ENCODE measurements at places on chromosomes 3 and 15.

GRCh38 chr3:130644628-130645253, 101.9 kb downstream of the PIK3R4 start:
- DNase-seq, result no peak

GRCh38 chr15:76996076-76996525, 1.2 kb downstream of the PSTPIP1 start:
- DNase-seq, result no peak

DNA sequence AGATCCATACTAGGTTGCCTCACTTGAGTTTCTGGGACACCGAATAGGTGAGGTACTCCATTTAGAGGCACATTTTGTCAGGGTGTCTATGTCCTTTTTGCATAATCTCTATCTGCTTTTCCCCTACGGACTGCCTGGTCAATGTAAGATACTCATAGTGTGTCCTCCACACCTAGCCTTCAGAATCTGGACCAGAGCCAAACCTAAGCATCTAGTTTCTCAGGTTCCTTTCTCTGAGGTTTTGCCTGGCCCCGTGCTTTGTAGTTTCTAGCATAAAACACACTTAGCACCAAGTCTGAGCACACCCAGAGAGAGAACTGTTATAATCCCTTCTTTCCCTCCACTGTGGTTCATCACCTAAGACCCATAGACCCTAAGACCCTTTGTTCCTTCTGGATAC, 105.9 kb upstream of the MLF1 start:
- no peak for DNase-seq

GRCh38 chr3:46946856-46947545, 29.5 kb downstream of the CCDC12 start:
- no peak for DNase-seq

DNA sequence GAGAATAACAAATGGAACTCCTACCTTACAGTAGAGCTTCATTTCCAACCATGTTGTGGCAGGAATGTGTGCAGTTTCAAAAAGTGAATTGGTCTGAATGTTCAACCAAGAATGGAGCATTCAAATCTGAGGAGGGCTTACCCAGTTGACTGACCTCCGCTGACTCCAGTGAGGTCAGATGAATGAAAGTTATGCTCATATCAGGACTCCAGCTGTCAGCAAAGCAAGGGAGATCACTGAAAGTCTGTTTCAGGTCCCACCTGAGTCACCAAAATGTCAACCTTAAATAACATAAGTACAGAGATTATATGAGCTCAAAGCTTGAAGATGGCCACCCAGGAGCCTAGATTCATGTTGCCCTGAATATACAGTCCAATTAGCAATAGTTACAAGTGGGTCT, 473.5 kb downstream of the RBMS3 start:
- no peak for DNase-seq

Measured in stimulated activated CD8-positive, alpha-beta memory T cell treated with anti-CD3 and anti-CD28 coated beads, Interleukin-7, amount 100 ng/mL, for 48 hours (primary cell).